ENCODE measurements at places on chromosomes 3 and 15.

GRCh38 chr15:48996276-48996675 is 32.6 kb upstream of the SHC4 start:
- DNase-seq, result no peak

- DNase-seq, result no peak
These were observed 30.3 kb downstream of the UMPS start for GRCh38 chr3:124760601-124761000.

DNA sequence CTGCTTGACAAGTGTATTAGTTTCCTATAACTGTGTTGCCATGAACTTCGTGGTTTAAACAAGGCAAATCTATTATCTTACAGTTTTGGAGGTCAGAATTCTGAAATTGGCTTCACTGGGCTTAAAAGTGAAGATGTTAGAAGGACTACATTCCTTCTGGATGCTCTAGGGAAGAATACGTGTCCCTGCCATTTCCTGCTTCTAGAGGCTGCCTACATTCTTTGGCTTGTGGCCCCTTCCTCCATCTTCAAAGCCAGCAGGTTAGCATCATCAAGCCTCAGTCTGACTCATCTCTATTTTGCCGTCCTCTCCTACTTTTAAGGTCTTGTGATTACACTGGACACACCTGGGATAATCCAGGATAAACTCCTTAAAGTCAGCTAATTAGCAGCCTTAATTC is 327.7 kb downstream of the SATB1 start:
- DNase-seq, result no peak

DNA sequence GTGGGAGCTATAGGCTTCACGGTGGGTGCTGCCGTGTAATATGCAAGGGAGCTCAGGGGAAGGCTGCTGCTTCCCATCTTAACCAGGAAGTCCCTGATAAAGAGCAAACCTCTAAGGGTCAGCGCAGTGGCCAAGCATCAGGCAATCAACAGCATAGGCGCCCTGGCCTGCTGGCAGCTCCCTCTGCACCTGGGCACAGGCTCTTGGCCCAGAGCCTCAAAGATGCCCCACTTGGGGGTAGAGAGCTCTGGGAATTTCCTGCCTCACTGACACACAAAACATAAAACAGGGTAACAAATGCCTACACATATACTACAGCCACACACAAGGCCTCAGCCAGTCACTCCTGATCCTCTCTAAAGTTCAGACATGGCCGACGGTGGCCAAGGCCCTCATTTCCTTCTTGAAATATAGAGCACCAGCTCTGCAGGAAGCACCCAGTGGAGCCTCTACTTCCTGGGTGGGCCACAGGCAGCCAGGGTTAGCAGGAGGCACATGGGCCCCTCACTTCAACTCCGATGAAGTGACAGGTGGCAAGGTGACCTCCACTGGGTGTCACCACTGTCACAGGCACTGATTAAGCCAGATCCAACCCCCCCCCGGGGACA is 20.5 kb downstream of the SLC41A3 start:
- DNase-seq, result no peak

GRCh38 chr3:81799403-81799802 is 38.0 kb upstream of the GBE1 start:
- DNase-seq, result no peak

DNA sequence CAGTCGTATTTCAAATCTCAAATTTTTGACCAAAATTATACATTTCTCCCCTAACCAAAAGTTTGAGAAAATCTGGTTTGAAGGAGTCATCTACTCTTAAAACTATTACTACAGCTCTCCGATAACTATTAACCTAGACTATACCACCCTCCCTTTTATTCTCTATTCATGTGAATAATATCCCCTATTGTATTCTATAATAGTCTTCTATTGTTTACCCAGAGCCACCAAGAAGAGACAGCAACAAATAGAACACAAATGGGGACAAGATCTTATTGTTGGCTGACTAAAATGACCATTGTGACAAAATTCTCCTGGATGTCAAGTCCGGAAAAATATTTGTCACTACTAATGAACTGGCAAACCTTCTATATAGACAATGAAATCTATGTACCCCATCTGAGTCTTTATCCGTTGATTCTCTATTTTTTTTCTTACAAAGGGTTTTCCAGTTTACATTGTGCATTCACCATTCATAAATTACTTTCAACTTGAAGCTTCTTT is 618.0 kb downstream of the CADM2 start:
- DNase-seq, result no peak

DNA sequence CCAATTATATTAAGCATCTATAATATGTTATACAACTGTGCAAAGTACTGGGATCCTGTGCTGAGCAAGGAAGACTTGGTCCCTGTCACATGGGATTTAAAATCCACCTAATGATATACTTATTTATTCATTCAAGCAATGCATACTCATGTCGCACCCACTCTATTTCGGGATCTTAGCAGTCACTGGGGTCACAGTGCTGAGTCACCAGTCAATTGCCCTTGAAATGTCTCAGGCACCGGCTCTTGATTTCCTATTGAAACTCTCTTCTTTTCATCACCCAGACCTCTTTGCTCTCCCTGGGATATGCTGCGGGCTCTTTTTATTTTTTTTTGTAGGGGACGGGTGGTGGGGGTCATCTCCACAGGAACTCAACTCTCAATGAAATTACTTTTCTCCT is 194.5 kb upstream of the GAP43 start:
- DNase-seq, result no peak

All from RPMI8226 (cell line).